ENCODE measurements at places on chromosomes 12 and 14.
A peak's percentile ranks its signal among the peaks of the same experiment; 100 is the strongest.

GRCh38 chr14:20866963-20867362, 24.2 kb upstream of the RNASE3 start:
- no peak for DNase-seq

DNA sequence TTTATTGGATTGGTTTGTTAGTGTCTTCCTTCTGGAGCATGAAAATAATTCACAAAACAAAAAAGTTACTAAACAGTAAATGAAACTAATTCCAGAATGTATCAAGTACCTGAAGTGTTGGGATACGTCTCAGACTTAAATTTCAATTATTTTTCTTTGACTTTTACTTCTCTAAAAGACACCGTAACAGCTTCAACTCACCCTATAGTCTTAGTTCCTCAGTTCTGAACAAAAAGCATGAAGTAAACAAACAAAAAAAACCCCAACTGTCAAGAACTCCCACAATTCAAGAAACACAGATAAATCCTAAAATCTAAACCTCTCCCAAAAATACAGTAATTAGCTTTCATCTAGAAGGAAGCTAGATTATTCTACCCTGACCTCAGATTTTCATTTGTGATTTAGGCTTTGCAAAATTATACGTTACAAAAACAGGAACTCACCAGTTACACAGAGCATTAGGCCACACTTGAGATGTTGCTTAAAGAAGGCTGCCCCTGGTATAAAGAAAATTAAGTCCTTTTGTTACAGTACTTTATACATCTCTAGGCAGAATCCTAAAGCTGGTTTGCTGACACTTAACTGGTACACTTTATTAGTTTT, 10.2 kb downstream of the HEATR5A start:
- DNase-seq = no peak

DNA sequence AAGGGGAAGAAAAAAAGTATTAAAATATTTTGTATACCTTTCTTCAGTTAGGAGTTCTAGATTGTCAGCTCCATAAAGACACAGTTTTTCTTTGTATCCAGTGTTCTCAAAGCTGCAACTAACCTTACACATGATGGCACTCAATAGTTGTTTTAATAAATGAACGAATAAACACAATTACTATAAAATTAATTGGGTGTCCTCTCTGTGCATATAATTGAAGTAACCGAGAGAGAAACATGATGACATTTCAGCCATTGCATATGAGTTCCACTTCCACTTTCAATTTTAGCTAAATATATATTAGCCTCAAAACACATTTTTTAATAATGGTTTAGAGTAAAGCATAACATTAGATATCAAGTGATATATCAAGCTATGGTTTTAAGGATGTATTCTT, 671.2 kb downstream of the LRFN5 start:
- no peak for DNase-seq

DNA sequence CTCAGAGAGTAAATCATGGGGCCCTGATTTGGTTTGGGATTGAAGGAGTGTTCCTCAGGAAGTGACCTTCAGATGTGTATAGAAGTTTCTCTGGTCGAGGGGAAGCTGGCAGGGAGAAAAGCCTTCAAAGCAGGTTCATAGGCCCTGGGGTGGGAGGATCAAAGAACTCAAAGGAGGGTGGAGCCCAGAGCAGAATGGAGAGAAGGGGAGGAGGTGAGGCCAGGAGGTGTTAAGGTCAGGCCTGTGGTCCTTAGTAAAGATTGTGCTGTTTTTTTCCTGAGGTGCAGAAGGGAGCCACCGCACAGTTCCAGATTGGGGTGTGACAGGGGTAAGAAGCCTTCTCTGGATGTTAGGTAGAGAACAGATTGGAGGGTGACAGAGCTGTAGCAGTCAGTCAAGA, 9.7 kb upstream of the CFAP251 start:
- no peak for DNase-seq

DNA sequence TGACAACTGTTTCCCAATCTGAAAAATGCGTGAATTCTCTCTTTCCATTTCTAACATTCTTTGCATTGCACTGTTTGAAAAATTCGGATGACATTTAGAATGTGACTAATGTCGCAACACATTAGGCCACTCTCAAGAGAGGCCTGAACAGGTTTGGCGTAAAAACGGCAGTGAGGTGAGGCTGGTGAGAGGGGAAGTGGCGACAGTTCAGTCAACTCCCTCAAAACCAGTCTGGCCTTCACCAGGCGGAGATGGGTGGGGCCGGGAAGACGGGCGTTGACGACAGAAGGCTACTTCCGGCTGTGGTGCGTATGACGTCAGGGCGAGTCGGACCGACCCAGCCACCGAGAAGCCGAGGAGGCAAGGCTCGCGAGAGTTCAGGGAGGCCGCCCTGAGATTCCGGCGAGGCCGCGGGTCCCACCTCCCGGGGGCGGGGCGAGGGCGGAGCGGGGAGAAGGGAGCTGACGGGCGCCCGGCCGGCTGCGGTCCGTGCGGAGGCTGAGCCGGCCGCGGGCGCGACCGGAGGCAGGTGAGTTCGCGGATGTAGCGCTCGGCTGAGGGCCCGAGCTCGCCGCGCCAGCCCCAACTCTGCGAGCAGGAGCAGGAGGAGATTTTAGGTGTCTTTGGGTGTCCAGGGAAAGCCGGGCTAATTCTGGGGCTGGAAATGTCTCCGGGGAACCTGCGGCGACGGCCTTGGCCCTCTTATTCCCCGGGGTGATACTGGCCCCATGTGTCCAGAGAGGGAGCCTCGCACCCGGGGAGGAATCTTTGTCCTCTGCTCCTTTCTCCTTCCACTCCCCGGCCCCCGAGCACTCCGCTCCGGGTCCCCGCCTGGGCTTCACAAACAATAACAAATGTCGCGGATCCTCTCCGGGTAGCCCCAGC, at the start of gene STK38L:
Gene STK38L (plus strand): TSS at position 483 of the 885 bp plus-strand sequence. CDS start 53,435 bp downstream, outside the sequence.
- peak; percentile 86 for DNase-seq

DNA sequence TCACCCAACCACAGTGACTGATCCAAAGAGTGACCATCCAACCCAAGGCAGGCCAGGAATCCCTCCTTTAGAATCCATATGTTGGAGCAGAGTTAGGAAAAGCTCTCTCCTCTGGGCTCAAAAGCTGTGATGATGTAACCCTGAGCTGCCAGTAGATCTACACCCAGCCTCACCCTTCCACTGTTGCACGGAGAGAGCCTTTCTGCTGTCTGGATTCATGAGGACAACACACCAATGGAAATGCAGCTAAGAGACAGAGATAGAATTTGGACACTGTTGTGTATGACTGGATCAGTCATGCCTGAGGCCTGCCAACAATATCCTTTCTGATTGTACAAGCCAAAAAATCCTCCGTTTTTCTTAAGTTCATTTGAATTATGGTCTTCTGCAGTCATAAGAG, 4.4 kb upstream of the OR6J1 start:
- no peak for DNase-seq

DNA sequence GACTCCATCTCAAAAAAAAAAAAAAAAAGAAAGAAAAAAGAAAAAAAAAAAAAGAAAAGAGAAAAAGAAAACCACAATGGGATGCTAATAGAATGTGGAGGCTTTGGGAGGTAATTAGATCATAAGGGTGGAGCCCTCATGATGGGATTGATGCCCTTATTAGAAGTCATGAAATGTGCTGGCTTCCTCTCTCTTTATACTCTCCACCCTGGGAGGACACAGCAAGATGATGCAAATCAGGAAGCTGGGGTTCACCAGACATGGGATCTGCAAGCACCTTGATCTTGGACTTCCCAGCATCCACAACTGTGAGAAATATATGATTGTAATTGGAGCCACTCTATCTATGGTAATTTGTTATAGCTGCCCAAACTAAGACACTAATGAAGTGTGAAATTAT, 13.4 kb upstream of the DRAM1 start:
- no peak for DNase-seq

GRCh38 chr14:95662376-95663186, 23.6 kb upstream of the TCL1B start:
- peak; percentile 74 for DNase-seq

GRCh38 chr12:69388371-69388770, 28.8 kb downstream of the YEATS4 start:
- no peak for DNase-seq

Data from GM12878 (cell line).